Stimulated activated CD4-positive, alpha-beta T cell treated with anti-CD3 and anti-CD28 coated beads, Interleukin-2, amount 100 ng/mL, for 24 hours (primary cell): ENCODE measurements at places on chromosomes 16 and 17.

DNA sequence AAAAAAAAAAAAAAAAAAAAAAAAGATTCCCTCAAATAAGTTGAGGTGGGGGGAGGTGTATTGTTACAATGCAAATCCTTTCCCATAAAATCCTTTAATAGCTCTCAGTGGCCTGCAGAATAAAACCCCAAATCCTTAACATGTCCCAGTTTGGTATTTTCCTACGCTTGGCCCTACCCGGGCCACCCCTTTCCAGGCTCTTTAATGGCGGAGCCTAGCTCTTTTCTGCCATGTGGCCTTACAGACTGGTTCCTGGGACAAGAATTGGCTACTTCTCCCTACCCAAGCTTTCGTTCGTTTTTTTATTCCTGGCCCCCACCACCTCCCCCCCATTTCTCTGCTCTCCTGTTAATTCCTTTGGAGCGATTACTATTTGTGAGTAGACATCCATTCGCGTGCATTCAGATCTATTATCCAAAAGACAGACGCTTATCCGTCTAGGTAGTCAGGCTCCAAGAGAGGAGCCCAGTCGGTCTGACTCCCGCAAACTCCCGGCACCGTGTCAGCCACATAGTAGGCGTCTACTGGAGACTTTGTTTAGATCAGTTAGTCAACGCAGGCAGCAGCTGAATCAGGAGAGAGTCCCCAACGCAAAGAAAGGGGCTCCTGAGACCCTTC is 813 bp upstream of the THAP11 start:
- DNase-seq, result no peak

- peak; percentile 30 for DNase-seq
Measured at GRCh38 chr16:22008215-22009059, 526 bp downstream of the MOSMO start.

DNA sequence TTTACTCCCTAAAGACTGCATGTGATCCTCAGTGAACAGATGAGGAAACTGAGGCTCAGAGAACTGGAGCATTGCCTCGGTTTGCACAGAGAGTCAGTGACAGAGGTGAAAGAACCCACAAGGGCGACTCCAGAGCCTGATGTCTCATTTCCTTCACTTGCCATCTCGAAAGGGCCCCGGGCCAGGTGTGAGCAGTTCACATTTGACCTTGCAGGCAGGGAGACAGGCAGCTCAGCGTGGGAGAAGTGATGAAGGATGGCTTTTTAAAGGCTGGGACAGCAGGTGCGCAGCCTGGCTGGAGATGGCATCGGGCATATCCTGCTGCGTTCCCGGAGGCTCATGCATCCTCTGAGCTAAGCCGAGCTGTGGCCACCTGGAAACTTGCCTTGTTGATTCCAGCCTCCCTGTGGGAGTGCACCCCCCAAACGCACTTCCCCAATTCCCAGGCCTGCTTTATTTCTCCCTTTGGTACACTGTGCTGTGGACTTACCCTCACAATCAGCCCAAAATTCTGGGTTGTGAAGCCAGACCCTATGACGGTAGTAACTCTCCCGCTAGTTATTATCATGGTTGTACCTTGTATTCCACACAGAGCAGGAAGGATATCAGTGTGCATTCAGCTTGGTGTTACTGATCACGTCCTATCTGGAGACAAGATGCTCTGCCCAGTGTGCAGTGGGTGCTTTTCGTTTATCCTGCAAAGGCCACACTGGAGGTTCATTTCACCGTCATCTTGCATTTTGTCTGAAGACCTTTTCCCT is 753.2 kb upstream of the EEF2KMT start:
- DNase-seq, result no peak

DNA sequence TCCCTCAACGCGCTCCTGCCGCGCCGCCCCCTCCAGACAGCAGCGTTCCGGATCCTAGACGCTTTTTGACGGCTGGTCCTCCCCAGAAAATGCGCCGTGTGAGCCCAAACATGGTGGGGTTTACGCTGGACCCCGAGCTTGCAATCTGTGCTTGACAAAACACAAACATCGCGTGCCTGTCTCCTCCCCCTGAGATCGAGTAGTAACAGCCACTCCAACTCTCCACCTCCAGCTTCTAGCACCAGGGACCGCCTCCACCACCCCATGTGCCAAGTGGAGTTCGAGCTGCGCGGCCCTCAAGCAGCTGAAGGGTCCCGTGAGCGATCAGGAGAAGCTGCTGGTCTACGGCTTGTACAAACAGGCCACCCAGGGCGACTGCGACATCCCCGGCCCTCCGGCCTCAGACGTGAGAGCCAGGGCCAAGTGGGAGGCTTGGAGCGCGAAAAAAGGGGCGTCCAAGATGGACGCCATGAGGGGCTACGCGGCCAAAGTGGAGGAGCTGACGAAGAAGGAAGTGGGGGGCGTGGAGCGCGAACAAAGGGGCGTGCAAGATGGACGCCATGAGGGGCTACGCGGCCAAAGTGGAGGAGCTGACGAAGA is 656 bp upstream of the GEMIN4 start:
- DNase-seq, result no peak

- no peak for DNase-seq
Measured at GRCh38 chr16:24929409-24929808, 83.6 kb downstream of the SLC5A11 start.

GRCh38 chr16:78705694-78706093 is 606.2 kb downstream of the WWOX start:
- DNase-seq, result peak; percentile 21

- no peak for DNase-seq
Measured at GRCh38 chr17:44464037-44464436, 39.2 kb downstream of the GPATCH8 start.

DNA sequence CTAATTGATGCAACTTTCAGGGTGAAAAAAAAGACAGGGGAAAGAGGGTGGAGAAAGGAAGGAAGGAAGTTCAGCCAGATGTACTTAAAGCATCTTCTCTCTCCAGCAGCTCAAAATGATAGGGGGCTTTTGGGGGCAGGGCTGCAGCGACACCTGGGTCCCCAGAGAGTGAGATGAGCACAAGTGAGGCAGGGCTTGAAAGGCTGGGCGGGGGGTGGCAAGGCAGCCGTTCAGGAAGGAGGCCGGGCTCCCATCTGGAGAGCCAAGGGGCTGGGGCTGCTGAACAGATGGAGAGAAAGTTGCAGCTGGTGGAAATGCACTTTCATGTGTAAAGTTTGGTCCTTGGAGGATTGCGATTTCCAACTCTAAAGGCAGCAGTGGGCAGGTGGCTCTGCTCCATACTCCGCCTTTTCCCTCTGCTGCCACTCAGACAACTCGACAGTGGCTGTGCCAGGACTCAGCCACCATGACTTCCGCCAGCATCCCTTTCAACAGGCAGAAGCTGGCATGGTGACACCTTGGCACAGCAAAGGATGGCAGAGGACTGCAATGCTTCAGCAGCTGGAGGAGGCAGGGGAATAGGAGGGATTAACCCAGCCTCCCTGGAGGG is 7.7 kb downstream of the SLC35B1 start:
- DNase-seq, result no peak

DNA sequence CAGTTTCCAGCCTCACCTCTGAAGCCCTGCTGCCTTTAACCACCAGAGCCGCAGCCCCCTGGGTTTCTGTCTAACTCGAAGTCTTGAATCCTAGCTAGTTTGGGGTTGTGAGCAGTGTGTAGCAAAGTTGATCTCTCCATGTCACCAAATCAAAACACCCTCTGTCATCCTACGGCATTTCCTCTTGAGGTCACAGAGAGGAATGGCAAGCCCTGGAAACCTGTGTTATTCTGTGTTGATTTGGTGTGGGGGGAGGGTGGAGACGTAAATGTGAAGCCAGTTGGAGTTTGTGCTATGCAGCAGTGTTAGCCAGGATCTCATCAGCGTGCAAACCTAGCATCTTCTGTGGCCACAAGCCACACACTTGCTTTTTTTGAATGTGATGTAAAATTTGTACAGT is 5.1 kb upstream of the LGALS9 start:
- DNase-seq, result no peak

GRCh38 chr16:67443265-67443664 is 12.3 kb downstream of the HSD11B2 start:
- DNase-seq, result no peak

GRCh38 chr16:11955713-11956123 is 9.3 kb upstream of the TNFRSF17 start:
- no peak for DNase-seq

DNA sequence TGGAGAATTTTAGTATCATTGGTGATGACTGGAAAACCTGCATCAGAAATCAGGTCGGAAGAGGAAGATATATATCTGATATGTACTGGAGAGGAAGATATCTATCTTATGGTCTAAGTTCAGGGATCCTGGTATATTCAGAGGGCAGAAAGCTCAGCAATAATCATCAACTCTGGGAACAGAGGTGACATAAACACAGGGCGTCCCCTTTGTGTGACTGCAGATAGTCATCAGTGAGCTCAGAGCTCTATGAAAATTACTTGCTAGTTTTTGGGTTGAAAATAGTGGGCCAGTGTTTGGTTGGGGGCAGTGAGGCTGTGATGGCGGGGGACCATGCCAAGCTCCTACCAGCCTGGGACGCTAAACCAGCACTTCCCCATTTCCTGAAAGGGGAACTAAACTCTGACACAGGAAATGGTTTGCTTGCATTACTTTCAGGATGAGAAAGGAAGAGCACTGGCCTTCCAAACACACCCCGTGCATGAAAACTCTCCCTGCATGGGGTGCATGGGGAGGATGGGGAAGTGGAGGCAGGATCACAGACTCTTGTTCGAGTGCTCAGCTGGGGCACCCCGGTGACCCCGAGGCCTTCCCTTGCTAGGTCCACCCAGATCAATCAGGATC is 15.8 kb downstream of the NOD2 start:
- no peak for DNase-seq

- DNase-seq, result no peak
Measured at GRCh38 chr17:79848370-79848766, 9.1 kb upstream of the CBX4 start.

DNA sequence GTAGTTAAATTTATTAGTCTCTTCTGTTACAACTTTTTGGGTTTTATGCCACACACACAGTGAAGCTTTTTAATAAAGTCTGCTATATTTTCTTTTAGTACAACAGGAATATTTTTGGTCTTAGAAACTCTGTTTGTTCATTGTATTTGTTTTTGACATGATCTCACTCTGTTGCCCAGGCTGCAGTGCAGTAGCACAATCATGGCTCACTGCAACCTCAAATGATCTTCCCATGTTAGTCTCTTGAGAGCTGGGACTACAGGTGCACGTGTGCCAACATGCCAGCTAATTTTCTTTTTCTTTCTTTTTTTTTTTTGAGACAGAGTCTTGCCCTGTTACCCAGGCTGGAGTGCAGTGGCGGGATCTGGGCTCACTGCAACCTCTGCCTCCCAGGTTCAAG is 27.1 kb downstream of the PPM1D start:
- DNase-seq, result no peak
